Activated T-cell treated with anti-CD3 and anti-CD28 coated beads, Interleukin-2, amount 50 U/mL, for 48 hours (primary cell): ENCODE measurements at places on chromosomes 3 and 15.

DNA sequence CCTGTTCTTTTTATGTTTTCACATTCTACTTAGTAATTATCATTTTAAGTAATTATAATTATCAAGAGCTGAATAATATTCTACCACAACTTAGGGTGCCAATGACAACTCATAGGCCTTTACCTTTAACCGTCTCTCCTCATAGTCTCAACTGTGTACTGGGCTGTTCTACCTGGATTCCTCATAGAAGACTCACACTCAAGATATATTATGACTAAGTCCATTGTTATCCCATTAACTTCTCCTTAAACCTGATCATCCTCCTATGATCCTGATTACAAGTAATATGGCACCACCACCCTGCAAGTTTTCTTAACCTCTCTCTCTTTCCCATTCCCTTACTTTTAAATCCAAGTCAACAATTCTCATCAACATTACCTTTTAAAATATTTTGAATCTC lies 285.9 kb upstream of the VEPH1 start:
- no peak for DNase-seq

GRCh38 chr15:98505611-98506031 lies 142.7 kb upstream of the IGF1R start:
- DNase-seq: no peak

DNA sequence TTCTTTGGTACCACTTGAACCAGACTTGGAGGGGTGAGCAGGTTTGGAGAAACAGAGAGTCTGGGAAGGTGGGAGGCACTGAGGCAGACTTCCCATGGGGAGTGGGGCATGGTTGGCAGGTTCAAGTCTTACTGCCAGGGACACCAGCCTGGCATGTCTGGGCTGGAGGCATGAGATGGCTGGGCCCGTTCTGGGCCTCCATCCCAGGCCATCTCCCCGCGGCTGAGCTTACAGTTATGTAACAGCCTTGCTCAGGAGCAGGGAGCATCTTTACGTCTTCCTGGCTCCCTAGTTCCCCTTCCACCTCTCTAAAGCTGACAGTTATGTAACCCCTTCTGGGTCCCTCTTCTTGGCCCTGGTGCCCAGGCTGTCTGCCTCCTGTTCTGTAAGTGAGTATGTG lies 12.4 kb downstream of the VIPR1 start:
- DNase-seq: no peak

DNA sequence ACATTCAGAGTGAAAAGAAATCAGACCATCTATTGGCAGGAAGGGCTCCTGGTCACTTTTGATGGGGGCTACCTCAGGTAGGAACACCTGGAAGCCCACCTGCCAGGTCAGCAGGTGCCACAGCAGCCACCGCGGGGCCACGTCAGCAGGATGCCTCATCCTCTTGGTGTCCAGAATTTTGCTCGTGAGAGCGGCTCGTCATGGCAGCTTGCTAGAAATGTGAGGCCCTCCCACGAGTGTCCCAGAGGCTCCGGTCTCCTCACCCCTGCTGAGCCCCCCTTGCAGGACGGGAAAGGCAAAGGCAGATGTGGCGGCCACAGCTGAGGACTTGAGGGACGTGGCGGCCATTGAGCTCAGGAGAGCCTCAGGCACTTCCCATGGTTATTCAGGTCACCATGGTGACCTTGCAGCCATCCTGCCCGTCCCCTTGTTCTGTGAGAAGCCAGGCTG lies 129.4 kb downstream of the LRRK1 start:
- DNase-seq: peak; percentile 15

DNA sequence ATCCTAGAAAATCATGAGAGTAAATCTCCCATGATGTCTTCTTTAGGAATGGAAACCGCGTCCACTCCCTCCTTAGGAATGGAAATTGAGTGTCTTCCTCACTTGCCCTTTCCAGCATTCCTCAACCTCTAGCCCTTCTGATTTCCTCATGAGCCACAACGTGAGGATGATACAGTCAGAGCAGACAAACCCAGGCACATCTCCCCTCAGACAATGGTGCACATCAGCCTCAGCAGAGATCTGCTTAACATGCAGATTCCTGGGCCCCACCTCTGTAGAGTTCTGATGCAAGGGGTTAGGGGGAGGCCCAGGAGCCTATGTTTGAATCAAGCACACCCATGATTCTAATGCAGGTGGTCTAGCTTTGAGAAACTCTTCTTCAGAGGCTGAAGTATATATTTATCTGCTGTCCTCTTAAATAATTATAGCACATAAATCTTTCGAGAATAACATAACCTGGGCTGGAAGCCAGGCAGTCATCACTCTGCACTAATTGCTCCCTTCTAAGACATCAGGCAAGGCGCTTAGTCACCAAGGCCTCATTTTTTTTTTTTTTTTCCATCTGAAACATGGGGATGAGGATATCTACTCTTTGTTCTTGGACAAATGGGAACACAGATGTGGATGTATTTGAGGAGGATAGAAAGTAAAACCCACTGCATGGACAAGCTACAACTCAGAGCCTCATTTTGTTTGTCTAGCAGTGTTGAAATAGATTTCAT lies 81.7 kb downstream of the PRICKLE2 start:
- DNase-seq: no peak

DNA sequence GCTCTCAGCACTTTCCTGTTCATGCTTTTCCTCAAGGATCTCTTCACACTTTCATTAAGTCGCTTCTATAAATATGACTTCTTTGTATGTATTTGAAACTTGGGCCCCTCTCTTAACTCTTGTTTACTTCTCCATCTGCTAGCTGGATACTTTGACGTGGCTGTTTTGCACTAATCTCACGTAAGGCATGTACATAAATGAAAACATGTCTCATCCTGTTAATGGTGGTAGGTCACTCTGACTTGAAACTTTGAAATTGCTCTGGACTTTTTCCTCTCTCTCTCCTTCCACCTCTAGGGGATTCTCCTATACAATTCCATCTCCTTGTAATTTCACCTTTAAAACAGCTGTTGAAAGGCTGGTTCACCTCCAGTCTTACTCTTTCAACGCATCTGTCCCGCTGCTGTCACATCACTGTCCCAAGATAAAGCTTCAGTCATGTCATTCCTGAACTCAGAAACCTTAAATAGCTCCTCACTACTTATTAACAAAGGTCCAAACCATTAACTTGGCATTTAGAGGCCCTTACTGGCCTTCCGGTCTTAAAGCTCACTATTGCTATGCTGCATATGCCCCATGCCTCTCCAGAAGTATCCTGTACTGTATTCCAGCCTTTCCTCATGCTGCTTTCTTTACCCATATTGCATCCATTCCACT lies 1.2 kb downstream of the BLOC1S6 start:
- no peak for DNase-seq

DNA sequence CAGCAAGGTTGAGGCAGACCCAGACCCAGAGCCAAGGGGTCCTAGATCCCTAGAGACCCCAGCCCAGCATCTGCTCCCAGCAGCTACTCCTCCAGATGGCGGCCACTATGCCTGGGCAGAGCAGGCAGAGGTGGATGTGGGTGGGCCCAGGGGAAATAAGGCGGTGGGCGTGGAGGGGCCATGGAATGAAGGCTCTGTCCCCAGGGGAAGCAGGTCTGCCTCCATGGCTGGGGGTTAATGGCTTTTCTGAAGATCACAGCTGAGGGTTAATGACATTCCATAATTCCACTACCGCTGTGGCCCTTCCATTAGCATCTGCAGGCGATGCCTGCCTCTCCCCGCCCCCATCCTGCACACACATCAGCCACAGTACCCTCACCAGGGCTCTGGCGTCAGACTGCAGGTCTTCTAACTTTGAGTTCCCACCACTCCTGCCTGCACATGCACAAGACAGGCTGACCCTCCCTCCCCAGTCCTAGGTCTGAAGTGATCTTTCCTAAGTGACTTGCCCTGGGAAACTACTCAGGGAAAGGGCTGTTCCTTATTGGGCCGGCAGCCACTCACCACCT lies 41.2 kb downstream of the CCDC33 start:
- DNase-seq: no peak

- no peak for DNase-seq
Measured at GRCh38 chr3:37904601-37905000, 42.9 kb downstream of the CTDSPL start.

GRCh38 chr15:93466380-93466779 lies 377.4 kb upstream of the RGMA start:
- DNase-seq: no peak

GRCh38 chr15:27970661-27971392 lies 128.3 kb downstream of the OCA2 start:
- DNase-seq: no peak
